ENCODE measurements at places on chromosomes 7 and 10. TPM values are rescaled to one million over a fixed set of nuclear protein-coding genes. Genes with fewer than 3 reads are reported as not detected.

Gene PRKAR1B
- 16.3 TPM for total RNA-seq

Gene PILRA
- 2.2 TPM for total RNA-seq

Gene GRM3
- not detected for total RNA-seq

Gene RELN
- total RNA-seq: under 0.01 TPM

Gene SAMD9L
- 8.8 TPM for total RNA-seq

Gene OR6V1
- total RNA-seq: not detected

Gene COL26A1
- total RNA-seq: not detected

Gene MYH16
- total RNA-seq: not detected

Gene WDR86
- total RNA-seq: 7.6 TPM

Gene CNPY4
- total RNA-seq: 25.0 TPM

Gene FFAR4
- total RNA-seq: not detected

Gene GRID1
- 0.34 TPM for total RNA-seq

Gene PGAM2
- 0.26 TPM for total RNA-seq

Gene HABP2
- total RNA-seq: not detected

Gene GPR141
- total RNA-seq: not detected

Gene ZDHHC16
- total RNA-seq: 48.2 TPM

Gene ENTPD1
- not detected for total RNA-seq

Gene SHTN1
- total RNA-seq: 1.3 TPM

Gene CCL24
- not detected for total RNA-seq

Gene FAM25A
- not detected for total RNA-seq

Gene CRPPA
- total RNA-seq: 0.94 TPM

Gene SRRM3
- 2.7 TPM for total RNA-seq

Gene PRKCQ
- total RNA-seq: 0.12 TPM

Gene ZNF316
- 10.1 TPM for total RNA-seq

Gene R3HCC1L
- 6.3 TPM for total RNA-seq

Gene SFMBT2
- total RNA-seq: 1.3 TPM

Gene FGF8
- total RNA-seq: not detected

Gene PRSS37
- not detected for total RNA-seq

Gene HOXA9
- total RNA-seq: 4.0 TPM

Gene UNC5B
- total RNA-seq: 35.2 TPM

Gene CPVL
- total RNA-seq: not detected

Gene CLCN1
- not detected for total RNA-seq

Gene RPP30
- 41.9 TPM for total RNA-seq

Gene CFTR
- total RNA-seq: not detected

Gene MRLN
- not detected for total RNA-seq

Gene RGR
- total RNA-seq: not detected

Gene PTPRN2
- total RNA-seq: 3.5 TPM

Gene ETV1
- 1.5 TPM for total RNA-seq

Gene C10orf67
- total RNA-seq: not detected

Gene LZTS2
- 114 TPM for total RNA-seq

Gene ZNF239
- total RNA-seq: 1.2 TPM

Gene OGDHL
- total RNA-seq: 0.82 TPM

Gene SLC13A1
- total RNA-seq: not detected

Gene AKR1C4
- total RNA-seq: not detected

Gene GIMAP8
- not detected for total RNA-seq

Gene SDK1
- 2.4 TPM for total RNA-seq

Gene PLPP4
- 0.85 TPM for total RNA-seq

Gene C10orf95
- total RNA-seq: not detected

Gene C7orf57
- not detected for total RNA-seq

Gene HEPACAM2
- not detected for total RNA-seq

Gene ZP3
- 6.5 TPM for total RNA-seq

Gene CYP2C8
- total RNA-seq: not detected

Gene ASZ1
- not detected for total RNA-seq

Gene EN2
- total RNA-seq: under 0.01 TPM

Gene FGFBP3
- 0.12 TPM for total RNA-seq

Gene LDB3
- 0.23 TPM for total RNA-seq

Gene RBM17
- total RNA-seq: 22.9 TPM

Gene ZNF800
- total RNA-seq: 10.2 TPM

Measured in pericardium fibroblast (primary cell).